ENCODE measurements at places on chromosomes 6 and 20.

- DNase-seq, result no peak
Measured at GRCh38 chr6:130825772-130826441, 1.3 kb upstream of the SMLR1 start.

- no peak for DNase-seq
Measured at GRCh38 chr20:11918391-11918845, 725 bp downstream of the BTBD3 start.

DNA sequence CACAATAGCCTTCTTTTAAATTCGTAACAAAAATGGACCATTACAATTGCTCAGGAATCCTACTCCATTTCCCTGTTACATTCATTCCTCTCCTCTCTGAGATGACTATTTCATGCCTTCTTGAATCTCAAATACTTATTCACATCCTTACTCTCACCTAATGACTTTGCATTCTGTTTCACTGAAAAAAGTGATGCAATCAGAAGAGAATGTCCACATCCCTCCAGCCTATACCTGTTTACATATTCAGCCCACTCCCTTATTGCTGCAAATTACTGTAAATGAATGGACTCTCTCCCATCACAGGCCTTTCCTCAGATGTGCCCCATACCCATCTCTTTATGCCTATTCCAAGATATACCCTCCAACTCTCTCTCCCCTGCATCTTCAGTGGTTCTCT, 8.6 kb downstream of the TAAR1 start:
- DNase-seq, result no peak

DNA sequence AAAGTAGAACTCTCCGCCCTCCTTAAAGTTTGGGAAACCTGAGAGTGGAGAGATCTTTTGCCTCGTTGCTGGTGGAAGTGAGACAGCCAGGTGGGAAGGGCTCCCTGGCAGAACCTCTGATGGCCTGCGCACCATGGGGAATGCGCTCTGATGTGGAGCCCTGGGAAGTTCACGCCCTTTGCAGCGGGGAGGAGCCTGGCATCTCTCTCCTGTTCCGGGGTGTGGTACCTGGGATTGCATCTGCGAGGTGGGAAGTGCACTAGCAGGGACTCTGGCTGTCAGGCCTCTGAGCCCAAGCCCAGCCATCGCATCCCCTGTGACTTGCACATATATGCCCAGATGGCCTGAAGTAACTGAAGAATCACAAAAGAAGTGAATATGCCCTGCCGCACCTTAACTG, 159.8 kb downstream of the AKAP7 start:
- no peak for DNase-seq

- DNase-seq, result no peak
Measured at GRCh38 chr20:44022464-44022863, 107.8 kb downstream of the TOX2 start.

GRCh38 chr6:137740967-137741761, 125.9 kb upstream of the TNFAIP3 start:
- no peak for DNase-seq

GRCh38 chr6:125773387-125774341, 17.1 kb upstream of the NCOA7 start:
- DNase-seq, result no peak

DNA sequence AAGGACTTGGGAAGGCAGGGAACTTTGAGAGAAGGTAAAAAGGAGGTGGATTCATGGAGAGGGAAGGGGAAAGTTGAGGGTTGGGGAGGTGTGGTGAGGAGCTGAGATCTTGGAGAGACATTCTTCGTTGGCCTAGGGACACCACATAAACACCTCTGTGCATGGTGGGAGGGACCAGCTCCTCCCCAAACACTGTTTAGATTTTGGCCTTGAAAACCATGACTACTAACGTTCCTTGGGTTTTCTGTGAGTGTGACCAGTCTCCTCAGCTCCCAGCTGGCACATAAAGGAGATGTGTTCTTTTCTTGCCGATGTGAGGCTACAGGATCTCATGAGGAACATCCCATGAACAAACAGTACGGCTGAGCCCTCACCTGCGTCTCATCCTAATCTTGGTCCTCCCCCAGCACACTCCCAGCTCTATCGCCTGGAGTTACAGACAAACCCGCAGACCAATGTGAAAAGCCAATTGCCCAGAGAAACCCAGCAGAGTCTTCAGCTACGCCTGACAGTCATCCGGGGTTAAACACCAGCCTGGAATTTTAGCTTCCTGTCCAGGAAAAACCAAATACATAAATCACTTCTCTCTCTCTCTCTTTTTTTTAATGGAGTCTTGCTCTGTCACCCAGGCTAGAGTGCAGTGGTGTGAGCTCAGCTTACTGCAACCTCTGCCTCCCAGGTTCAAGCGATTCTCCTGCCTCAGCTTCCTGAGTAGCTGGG, 22.0 kb upstream of the DDR1 start:
- DNase-seq, result no peak

GRCh38 chr20:47627540-47627939, 125.9 kb downstream of the NCOA3 start:
- no peak for DNase-seq

DNA sequence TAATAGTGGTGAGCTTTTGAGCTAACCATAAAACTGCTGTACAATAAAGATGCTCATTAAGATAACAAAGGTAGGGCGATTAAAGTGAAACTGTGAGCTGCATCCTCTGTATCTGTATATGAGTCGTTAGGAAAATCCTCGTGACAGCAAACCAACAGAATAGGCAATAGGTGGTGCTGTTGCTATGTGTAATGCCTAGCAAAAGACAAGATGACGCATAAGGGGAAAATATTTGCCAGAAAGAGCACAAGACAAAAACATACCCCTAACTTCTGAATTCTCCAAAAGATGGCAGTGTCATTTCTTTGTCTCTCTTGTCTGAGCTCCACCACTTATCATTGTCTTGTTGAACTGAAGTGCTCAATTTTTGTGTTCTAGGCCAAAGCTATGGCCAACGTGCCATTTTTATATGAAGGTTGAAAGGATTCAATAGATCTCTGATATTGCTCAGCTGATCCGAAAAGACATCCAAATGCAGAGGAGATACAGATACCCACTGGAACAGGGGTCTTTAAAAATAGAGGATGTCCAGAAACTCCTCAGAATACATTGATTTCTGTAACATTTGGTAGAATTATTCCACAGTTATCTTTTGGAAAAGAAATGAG, 56.3 kb upstream of the ANKEF1 start:
- peak; percentile 24 for DNase-seq

GRCh38 chr6:137680705-137681346, 186.2 kb upstream of the TNFAIP3 start:
- no peak for DNase-seq

GRCh38 chr6:126054258-126054702, 67.9 kb downstream of the TRMT11 start:
- DNase-seq, result no peak

GRCh38 chr6:120274547-120274946, 925.0 kb upstream of the MAN1A1 start:
- no peak for DNase-seq

DNA sequence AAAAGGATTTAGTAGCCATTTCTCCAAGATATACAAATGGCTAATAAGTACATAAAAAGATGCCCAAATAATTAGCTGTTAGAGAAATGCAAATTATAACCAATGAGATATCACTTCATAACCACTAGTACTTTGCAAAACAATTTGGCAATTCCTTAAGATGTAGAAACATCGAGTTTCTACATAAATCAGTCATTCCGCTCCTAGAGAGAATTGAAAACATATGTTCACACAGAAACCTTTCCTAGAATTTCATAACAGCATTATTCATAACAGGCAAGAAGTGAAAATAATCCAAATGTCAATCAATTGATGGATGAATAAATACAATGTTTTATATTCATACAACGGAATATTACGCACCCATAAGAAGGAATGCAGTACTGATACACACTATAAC, 20.5 kb upstream of the NT5E start:
- no peak for DNase-seq

DNA sequence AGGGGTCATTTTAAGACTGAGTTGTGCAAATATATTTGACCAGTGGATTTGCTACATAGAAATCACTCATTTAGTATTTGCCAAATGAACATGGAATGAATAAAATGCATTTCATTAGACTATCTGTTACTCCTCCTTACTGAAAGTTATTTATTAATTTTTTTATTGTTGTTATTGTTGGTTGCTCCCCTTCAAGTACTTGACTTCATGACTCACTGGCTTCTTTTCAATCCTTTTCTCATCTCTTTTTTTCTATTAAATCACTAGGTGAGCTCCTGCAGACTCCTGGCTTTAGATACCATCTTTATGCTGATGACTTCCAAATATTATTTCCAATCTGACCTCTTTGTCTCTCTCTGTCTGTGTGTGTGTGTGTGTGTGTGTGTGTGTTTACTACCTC, 192.2 kb upstream of the FAM83B start:
- DNase-seq, result no peak

- no peak for DNase-seq
Measured at GRCh38 chr6:98833307-98834059, 891 bp upstream of the POU3F2 start.

GRCh38 chr6:90019216-90019615, 124.9 kb downstream of the GJA10 start:
- no peak for DNase-seq

DNA sequence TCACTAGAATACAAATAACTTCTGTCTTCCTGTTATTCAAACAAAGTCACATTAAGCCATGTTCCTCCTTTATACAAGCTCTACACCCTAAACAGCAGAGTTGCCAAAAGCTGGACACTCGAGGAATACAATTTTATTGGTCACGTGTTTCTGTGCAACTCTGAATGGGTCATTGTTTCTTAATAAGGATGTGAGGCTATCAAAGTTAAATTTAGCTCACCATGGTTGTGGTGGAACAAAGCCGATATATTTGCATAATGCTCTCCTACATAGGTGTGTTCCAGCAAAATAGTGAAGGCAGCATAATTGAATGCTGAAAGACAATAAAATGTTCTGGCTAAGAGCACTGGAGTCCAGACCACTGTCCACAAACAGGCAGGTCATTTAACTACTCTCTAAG, 36.9 kb upstream of the CD2AP start:
- DNase-seq, result peak; percentile 89

- DNase-seq, result no peak
Measured at GRCh38 chr6:7624796-7625710, 35.1 kb downstream of the SNRNP48 start.

- DNase-seq, result no peak
Measured at GRCh38 chr6:113464536-113464935, 392.6 kb upstream of the MARCKS start.

GRCh38 chr6:65113581-65113980, 593.4 kb downstream of the EYS start:
- no peak for DNase-seq

- DNase-seq, result no peak
Measured at GRCh38 chr6:16166871-16167608, 38.2 kb downstream of the MYLIP start.

Measured in NCI-H1048 (cell line).